ENCODE measurements at places on chromosomes 2 and 18.

DNA sequence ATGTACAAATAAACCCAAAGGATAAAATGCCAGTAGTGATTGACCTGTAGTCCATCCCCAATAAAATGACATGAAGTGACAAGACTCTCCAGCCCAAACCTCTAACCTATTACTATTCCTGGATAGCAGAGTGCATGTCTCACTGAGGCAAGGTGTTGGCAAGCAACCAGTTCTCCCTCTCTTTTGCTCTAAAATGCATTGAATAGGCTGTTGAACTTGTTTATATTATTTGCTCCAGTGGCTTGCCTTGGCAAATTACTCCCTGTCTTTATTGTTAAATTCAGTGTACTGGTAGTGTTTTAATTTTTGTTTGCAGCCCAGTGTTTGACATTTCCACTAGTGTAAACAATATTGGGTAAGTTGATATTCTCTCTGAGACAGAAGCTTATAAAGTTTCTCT lies 70.5 kb downstream of the CSRNP3 start:
- DNase-seq: no peak

GRCh38 chr18:20963027-20963426 lies 148.6 kb downstream of the ROCK1 start:
- no peak for DNase-seq

GRCh38 chr18:27707201-27707600 lies 469.7 kb downstream of the CDH2 start:
- DNase-seq: no peak

DNA sequence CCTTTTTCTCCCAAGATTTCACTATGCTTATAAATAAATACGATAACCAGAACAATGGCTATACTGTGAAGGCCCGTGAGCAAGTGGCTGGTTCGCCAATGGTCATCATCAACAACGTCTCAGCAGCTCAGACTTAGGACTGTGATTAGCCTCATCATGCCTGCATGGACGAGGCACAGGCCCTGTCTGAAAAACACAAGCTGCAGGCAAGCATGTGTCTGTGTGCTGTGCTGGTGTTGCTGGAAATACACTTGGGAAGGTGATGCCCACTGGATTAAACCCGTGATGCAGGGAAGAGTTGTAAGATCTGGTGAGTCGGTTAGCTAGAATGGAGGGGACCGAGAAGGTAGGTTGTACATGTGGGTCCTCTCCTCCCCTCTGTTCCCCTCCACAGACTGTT lies 111.5 kb upstream of the EPC2 start:
- no peak for DNase-seq

- no peak for DNase-seq
These were observed 5.2 kb downstream of the TTC39C start for GRCh38 chr18:24019641-24020331.

DNA sequence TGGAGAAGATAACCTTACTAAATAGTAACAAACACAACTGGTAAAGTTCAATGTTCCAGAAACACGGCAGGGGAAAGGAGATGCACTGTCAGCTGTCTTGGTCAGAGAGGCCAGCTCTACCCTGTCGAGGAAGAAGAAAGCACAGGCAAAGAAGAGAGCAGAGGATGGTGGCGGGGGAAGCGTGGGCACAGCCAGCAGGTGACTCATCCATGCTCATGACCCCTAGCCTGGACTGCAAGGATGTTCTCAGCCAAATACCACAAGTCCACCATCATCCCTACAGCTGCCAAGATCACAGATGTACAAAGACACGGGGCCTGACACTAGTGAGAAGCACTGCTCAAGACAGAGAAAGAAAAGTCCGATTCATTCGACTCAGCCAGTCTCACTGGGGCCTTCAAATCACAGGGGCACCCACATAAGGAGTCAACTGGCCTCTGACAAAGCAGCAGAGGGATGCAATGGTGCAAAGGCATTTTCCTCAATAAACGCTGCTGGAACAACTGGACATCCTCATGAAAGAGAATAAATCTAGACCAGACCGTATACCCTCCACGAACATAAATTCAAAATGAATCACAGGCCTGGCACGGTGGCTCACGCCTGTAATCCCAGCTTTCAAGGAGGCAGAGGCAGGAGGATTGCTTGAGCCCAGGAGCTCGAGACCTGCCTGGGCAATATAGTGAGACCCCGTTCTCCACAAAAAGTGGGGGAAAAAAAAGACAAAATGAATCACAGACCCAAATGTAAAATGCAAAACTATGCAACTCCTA lies 5.6 kb downstream of the DTYMK start:
- DNase-seq: no peak

DNA sequence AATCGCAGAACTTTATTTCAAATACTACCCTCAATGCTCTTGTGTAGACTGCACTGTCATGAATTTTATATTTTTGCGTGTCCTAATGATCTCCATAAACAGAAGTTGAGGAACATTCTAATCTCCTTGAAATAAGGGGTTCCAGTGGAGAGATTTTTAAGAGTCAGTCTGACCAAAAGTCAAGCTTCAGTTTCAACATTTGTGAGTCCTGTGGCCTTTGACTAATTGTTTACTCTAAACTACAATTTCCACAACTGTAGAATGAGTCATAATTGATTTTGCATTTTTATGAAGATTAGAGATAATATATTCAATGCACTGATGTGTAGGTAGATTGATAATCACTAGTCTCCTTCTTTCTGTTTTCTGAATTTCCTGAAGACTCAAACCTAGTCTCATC lies 720.3 kb upstream of the ID2 start:
- DNase-seq: no peak

GRCh38 chr2:18900691-18901141 lies 311.3 kb upstream of the NT5C1B start:
- no peak for DNase-seq

GRCh38 chr2:101820519-101820918 lies 123.0 kb downstream of the MAP4K4 start:
- DNase-seq: no peak

DNA sequence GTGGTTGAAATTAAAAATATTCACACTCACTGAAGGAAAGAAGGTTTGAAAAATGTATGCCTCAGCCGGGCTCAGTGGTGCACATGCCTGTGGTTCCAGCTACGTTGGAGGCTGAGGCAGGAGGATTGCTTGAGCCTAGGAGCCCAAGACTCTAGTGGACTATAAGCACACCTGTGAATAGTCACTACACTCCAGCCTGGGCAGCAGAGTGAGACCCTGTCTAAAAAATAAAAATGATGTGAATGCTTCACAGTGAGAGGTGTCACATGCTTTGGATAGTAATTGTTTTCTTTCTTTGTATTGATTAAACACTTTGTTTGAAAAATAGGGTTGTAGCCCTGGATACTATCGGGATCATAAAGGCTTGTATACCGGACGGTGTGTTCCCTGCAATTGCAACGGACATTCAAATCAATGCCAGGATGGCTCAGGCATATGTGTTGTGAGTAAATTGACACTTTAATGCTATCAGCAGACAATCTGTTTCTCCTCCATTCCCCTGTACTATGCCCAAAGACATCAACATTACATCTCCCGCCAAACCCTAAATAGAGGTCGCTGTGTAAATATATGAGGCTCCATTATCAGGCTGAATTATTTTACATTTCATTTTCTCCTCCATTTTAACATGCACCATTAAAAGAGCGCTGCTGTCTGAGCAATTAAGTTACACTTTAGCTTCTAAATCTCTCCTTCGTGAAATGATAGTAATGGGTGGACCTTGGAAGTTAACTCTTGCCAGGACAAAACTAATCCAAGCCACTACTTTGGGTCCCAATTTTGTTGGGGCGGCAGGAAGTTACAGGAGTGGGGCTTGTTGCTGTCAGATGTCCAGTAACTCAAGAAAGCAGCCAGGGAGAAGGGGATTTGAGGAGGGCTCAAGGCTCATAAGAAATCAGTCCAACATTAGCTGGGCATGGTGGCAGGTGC lies 138.3 kb upstream of the TTC39C start:
- no peak for DNase-seq

GRCh38 chr2:237909801-237910475 lies 50.5 kb downstream of the RAMP1 start:
- DNase-seq: no peak

- DNase-seq: no peak
These were observed 234.9 kb upstream of the CYRIA start for GRCh38 chr2:16900405-16901025.

DNA sequence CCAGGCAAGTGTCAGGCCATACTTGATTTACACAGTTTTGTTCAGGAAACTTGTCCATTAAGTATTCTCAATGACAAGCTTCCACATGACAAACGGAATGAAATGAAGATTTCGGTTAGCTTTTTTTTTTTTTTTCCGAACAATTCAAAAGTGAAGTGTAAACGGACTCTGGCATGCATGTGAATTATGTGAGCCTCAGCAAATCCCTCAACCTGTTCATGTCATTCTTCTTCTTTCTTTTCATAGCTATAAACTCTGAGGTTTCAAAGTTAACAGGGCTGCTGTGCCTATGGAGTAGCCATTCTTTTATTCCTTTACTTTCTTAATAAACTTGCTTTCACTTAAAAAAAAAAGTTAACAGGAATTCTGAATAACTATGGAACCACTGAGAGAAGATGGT lies 110.3 kb downstream of the NOL10 start:
- DNase-seq: no peak

GRCh38 chr18:78737006-78737915 lies 242.4 kb upstream of the SALL3 start:
- no peak for DNase-seq

GRCh38 chr2:160343404-160343803 lies 143.3 kb upstream of the ITGB6 start:
- no peak for DNase-seq

DNA sequence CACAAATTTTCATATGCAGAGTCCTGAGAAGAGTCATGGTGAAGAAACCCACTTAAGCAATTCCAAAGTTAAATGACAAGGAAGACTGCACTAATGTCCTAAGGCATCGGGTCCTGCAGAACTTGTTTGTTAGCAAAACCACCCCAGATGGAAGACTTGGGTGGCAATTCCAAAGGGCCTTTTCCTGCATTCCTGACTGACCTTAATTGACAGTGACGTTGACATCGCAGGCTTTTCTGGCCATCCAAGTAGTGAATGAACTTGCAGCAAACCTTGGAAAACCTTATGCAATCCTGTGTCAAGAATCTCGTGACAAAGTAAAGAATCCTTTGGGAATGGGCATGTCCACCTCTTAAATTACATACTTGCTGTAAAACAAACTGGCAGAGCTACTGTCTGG lies 112.5 kb upstream of the SH3BP4 start:
- DNase-seq: no peak

DNA sequence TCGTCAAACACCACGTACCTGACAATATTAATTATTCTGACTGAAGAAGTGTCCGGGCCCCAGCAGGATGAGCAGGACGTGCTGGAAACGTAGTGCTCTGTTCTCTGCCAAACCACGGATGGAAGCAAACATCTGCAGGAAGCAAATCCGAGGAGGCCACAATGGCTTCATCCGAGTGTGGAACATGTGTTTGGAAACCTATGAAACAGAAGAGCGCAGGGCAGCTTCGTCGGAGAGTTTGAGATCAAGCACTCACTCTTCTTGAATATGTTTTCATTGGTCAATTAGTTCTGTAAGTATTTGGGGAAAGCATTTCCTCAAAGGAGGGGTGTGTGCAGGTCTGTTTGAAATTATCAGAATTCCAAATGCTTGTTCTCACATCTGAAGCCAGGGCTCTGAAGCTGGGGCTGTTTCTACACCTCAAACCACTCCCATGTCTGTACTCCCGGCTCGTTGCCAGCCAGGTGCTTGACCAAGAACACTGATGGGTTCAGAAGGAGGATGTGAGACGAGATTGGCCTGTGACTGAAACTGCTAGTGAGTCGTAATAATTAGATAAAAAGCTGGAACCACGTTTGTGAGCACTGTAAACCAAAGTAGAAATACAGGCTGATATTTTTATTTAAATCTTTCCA lies 356.6 kb upstream of the SALL3 start:
- no peak for DNase-seq

- no peak for DNase-seq
These were observed 110.6 kb downstream of the NRP2 start for GRCh38 chr2:205792908-205793307.

- no peak for DNase-seq
These were observed 16.1 kb downstream of the MAPRE3 start for GRCh38 chr2:26986576-26986975.

GRCh38 chr2:179605341-179605740 lies 256.1 kb downstream of the ZNF385B start:
- no peak for DNase-seq

- DNase-seq: no peak
These were observed 31.2 kb downstream of the VWA3B start for GRCh38 chr2:98118161-98118560.

DNA sequence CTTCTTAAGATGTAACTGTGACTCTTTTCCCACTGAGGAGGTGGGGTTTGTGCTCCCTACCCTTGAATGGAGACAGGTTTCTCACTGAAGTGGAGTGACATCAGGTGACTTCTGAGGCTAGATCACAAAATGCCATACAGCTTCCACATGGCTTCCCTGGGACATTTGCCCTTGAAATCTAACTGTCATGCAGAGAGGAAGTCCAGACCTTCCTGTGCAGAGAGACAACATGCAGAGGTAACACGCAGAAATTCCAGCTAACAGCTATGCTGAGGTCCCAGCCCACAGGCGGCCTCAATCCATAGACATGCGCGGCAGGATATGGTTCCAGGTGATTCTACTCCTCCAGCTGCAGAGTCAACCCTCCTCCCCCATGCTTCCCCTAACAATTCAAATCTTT lies 119.0 kb downstream of the TRIB2 start:
- DNase-seq: no peak

- no peak for DNase-seq
These were observed 168.2 kb downstream of the TWIST2 start for GRCh38 chr2:239015901-239016675.

DNA sequence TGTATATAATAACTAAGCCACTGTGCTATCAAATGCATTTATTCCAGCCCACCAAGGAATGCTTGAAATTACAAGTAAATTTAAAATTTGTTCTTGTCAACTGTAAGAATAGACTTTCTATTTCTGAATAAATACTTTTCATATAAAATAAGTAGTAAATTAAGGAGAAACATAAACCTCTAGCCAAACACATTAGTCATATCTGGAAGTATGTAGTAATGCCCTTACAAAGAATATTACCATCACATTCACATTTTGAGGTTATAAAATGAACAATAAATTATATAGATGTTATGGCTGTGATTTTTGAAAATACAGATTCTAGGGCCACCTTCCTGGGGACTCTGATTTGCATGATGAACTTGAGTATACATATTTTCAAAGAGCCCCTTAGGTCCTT lies 54.7 kb downstream of the SERPINB7 start:
- no peak for DNase-seq

DNA sequence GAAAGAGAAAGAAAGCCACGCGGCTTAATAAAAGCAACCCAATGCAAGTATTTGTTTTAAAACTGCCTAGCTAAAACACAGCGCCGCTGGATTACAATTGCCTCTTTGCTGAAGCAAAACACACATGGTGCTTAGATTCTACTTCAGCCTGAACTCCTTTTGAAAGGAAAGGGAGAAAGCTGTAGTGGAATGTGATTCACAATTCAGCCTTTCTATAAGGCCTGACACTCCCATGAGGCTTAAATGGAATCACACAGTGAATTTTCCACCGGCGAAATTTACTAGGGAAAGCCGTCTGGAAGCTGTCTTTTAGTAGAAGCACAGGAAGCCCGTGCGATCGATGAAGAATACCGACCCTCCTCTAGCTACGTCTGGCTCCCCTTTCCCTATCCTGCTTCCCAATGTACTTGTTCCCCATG lies 348.0 kb downstream of the DLGAP1 start:
- DNase-seq: no peak
